ENCODE measurements at places on chromosomes 2 and 18. TPM values are rescaled to one million over a fixed set of nuclear protein-coding genes. Genes with fewer than 3 reads are reported as not detected.

Gene LRRTM4
- total RNA-seq: not detected

Gene UGT1A10
- not detected for total RNA-seq

Gene CCDC102B
- total RNA-seq: 18.9 TPM

Gene LYG1
- 1.8 TPM for total RNA-seq

Gene SPC25
- total RNA-seq: 5.6 TPM

Gene UPP2
- total RNA-seq: not detected

Gene EPHA4
- 16.8 TPM for total RNA-seq

GRCh38 chr2:55157474-55157884, 74.6 kb downstream of the CLHC1 start:
- peak; percentile 30 for DNase-seq

- no peak for DNase-seq
Observed at GRCh38 chr2:186913870-186914269, 64.9 kb upstream of the ZSWIM2 start.

DNA sequence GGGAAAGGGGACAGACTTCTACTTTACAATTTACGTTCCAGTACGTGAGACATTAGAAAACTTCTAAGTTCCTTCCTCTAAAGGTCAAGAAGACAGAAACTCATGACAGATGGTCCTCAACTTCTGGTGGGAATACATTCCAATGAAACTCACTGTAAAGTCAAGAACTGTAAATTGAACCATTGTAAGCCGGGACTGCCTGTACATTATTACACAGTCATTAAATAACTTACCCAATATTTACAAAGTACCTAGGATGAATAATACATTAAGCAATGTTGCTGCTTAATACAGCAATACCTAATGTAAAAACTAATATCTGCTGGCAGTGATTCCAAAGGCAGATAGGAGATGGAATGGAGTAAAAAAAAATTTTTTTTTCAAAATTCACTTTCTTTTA, 51.9 kb downstream of the CDH2 start:
- no peak for DNase-seq

DNA sequence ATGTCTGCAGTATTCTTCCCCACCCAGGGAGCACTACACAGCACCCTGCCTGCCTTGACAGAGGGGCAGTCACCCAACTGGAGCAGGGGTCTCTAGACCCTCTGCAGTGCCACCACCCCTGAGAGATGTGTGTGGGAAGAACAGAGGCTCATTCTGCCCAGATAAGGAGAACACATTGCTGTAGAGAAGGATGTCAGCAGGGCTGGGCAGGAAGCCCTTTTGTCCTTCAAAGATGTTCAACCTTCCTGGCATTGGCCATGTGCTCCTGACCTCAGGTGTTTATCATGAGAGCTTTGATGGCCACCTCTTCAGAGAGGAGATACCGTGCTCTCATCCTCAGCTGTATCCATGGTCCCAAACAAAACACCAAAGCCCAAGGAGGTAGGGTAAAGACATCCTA, 4.6 kb upstream of the TEX51 start:
- DNase-seq: peak; percentile 48

DNA sequence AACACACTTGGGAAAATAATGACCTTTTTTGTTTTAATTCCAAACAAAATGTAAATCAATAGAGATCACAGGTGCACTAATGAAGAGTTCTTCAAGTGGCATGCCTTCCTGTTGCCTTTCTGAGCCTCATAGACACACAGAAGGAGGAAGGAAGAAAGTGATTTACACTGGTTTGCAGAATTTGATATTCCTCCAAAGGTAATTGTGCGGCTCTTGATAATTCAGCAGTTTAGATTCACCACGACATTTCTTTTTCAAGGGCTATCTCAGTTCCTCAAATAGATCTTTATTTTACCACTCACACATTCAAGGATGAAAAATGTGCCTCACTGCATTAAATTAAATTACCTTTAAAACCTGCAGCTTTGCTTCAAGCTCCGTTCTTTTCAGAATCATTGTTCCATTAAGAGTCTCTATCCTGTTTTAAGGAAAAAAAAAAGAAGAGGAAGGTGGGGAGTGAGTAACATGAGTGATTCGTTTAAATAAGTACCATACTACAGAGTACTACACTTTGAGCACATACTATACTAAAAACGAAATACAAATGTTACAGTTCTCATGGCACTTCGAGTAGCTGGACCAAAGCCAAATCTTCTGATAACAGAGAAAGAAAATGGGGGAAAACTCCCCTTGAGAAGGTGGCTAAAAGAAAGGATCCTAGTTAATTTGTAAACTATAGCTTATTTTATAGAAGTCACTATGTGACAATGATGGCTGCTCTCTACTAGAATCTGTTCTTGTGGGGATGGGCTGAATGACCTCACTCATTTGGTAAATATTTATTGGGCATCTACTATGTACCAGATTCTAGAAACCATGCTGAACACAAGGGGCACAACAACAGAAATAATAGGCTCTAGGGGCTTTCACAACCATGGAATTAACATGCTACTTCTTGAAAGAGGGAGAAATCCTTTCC, 16.6 kb downstream of the CYTIP start:
- no peak for DNase-seq

DNA sequence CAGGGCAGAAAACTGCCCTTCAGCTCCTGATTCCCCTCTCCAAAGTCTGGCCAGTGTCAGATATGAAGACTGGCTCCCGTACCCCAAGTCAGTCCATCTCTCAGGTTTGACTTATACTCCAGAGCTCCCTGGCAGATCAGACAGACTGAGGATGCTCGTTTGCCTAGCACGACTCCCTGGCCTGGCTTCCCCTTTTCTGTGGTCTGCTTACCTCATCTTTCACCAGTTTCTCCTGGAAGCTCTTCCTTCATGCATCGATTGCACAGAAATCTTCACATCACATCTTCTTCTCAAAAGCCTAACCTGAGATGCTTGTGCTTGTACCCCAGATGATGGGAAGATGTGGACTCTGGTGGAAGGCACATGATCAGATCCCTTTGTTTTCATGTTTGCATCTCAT, 387.9 kb upstream of the POU3F3 start:
- DNase-seq: no peak

DNA sequence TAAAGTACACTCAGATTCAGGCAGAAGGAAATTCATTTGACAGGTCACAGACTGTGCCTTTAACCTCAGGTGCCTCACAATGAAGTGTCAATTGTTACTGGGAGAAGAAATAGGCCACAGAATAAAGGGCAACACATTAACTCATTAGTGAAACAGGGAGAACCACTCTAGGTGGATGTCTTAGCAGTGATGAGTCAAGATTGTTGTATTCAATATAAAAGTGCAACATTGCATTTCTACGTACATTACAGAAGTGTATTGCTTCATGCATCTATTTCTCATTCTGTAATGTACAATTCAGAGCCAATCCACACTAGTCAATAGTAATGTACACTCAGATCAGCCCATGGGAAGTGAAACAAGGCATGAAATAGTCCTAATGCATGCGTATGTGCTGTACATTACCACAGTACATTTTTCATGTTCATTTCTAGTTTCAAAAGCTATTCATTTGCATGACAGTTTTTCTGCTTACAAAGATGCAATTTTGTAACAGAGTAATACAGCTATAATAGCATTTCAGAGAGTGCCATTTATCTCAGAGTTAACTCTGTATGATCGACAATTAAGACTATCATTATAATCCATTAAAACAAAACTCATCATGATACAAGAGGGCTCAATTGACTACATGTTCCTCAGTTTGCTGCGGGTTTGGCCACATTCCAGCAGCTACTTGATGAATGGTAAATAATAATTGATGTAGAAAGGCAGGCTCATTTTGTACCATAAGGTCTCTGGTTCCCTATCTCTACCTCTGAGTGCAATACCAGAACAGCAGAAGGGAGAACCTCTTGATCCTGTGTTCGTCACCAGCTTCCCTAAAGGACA, 12.2 kb upstream of the ARL5A start:
- no peak for DNase-seq

DNA sequence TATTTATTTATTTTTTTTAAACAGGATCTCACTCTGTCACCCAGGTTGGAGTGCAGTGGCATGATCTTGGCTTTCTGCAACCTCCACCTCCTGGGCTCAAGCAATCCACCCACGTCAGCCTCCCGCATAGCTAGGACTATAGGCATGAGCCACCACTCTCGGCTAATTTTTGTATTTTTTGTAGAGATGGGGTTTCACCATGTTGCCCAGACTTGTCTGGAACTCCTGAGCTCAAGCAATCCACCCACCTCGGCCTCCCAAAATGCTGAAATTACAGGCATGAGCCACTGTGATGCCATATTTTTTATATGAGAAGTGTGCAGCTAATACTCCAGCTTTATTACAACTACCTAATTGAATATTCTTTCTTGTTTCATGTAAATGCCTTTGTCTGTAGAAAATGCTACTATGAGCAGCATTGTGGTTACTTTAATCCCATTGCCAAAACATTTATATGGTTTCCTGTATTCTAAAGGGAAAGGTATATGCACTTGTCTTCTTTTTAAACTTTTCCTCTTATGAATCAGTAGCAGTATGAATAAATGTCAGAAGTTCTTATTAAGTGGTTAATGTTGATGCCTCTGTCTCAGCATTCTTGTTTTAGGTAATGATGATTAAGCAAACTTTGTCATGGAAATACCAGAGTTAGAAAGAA, 9.5 kb upstream of the BCL2L11 start:
- no peak for DNase-seq

DNA sequence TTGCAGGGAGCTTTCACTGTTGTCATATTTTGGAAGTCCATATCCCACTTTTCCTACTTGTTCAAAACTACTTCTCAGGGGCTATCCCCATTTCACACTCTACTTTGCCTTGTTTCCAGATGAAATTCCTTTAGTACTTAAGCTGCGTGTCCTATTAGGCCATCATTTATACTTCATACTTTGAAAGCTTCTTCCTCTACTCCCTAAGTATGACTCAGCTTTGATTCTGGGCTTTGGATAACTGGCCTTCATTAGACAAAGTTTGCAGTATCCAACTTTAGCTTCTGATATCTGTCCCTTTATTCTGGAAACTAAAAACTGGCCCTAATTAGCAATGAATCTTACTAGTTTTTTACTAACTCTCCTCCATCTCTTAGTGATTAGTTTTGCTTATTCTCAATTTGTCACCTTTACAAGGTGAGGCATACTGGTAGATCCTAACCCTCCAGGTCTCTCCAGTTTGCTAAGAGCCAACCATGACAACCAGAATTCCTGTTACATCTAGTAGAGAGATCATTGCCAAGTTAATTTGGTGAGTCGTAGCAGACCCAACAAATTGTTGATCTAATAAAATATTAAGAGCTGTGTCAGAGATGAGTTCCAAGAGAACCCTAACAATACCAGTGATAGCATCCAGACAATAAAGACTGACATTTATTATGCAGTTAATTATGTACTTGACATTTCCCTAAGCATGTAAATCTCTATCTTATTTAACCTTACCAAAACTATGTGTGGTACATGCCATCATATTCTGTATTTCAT, 31.2 kb upstream of the ITGAV start:
- no peak for DNase-seq

DNA sequence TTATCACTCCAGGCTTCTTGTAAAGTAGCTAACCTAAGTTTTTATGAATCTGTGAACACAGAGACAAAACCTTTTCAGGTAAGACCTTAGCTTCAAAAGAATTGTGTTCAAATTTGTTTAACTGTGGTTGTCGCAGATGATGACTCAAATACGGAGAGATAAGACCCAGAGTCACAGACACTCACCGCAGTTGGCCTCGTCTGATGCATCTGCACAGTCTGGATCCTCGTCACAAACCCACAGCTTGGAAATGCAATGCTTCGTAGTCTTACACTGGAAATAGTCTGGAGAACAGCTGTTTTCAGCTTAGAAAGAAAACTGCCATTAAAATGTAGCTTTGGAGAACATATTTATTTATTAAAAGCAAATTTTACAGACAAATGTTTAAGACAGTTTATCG, 1662.1 kb upstream of the NXPH2 start:
- no peak for DNase-seq

- DNase-seq: peak; percentile 53
Observed at GRCh38 chr2:239717319-239717675, 307.8 kb downstream of the NDUFA10 start.

- DNase-seq: no peak
Observed at GRCh38 chr2:25131567-25132298, 36.6 kb downstream of the POMC start.

GRCh38 chr2:142769761-142770160, 107.7 kb upstream of the KYNU start:
- DNase-seq: no peak

- DNase-seq: peak; percentile 87
Observed at GRCh38 chr2:234165421-234165820, 114.9 kb downstream of the SPP2 start.

- DNase-seq: no peak
Observed at GRCh38 chr2:230738391-230738811, 25.8 kb downstream of the CAB39 start.

DNA sequence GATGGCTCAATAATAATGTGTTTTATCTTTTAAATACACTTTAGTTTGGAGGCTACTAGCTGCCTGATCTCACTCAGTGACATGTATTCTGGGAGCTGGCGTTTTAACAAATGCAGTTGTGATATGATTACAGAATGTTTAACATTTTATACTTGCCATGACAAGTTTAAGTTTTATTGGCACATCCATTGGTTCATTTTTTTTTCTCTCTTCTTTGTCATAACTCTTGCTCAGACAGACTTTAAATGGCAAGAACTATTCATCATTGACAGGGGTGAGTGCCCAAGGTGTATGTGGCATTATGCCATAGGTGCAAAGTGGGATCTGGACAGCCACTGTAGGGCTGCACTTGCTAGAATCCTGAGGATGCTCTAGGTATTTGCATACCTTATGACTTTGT, 72.1 kb upstream of the MYL1 start:
- DNase-seq: no peak

- no peak for DNase-seq
Observed at GRCh38 chr2:59425247-59425646, 1128.2 kb downstream of the BCL11A start.

- no peak for DNase-seq
Observed at GRCh38 chr18:48140731-48141130, 210.3 kb upstream of the SMAD2 start.

DNA sequence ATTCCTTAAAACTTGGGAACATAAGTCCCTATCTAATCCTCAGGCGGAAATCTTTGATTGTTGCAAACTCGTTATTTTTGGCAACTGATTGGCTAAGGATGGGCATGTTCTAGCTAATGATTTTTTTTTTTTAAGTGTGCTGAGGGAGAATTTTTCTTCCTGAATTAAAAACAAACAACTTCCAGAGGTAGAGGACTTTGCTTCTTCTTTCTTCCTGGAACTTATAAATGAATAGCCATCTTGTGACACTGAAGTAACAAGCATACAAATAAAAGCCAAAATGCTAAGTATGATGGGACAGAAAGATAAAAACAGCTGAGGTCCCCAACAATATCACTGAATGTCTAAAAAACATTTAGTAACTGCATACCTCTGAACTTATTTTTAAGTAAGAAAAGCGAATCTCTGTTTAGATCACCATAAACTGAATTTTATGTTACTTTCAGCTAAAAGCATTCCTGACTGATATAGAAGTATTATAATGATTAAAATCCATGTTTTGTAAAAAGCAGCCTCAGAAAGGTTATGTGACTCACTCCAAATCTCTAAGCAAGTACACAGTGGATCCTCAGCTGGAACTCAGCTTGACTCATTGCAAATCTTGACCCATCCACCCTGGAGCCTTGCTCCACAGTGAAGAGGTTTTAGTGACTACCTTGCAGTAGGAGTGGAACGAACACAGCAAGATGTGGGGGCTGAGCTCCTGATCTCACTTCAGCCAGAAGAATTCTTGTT, 344.4 kb downstream of the CLIP4 start:
- no peak for DNase-seq

GRCh38 chr2:953975-954686, 3.5 kb downstream of the SNTG2 start:
- DNase-seq: no peak

Data from osteocyte (in vitro differentiated cells).